ENCODE measurements at places on chromosomes 7 and 10. TPM values are rescaled to one million over a fixed set of nuclear protein-coding genes. Genes with fewer than 3 reads are reported as not detected.
A peak's percentile ranks its signal among the peaks of the same experiment; 100 is the strongest.

GRCh38 chr7:157329447-157329846 is 7.4 kb upstream of the DNAJB6 start:
- no peak for DNase-seq
- H3K4me3 ChIP-seq, result no peak overlapping the region
- no peak overlapping the region for H3K27ac ChIP-seq
- H3K4me1 ChIP-seq, result no peaks in the 10 kb centered on the region

DNA sequence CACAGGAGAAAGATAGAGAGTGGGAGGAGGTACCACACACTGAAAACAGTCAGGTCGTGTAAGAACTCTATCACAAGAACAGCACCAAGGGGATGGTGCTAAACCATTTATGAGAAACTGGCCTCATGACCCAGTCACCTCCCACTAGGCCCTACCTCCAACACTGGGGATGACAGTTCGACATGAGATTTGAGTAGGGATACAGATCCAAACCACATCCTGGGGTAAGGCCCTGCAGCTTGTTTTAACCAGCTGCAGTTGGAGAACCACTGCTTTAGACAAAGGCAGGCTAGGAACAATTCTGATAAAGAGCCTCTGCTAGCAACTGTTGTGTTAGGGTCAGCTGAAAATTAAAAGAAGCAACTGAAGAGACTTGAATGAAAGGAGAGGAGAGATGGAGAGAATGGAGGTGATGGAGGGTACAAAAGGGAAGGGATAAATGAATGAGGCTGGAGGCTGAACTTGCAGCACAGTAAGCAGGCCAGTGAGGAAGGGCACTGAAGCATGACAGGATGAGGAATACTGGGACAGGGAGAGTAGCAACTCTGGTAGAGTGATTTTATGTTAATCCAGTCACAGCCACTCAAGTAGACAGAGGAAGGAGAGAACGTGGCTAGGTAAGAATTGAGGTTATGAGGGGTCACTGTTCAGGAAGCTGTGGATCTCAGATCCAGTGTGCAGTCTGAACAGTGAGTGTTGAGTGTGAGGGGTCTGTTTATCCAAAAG is 23.6 kb downstream of the MEST start:
- no peak overlapping the region for H3K4me3 ChIP-seq
- H3K4me1 ChIP-seq, result no peaks in the 10 kb centered on the region
- no peaks in the 10 kb centered on the region for H3K27me3 ChIP-seq
- peaks cover 6% of the 10 kb centered on the region for H3K36me3 ChIP-seq
- no peak overlapping the region for H3K27ac ChIP-seq

DNA sequence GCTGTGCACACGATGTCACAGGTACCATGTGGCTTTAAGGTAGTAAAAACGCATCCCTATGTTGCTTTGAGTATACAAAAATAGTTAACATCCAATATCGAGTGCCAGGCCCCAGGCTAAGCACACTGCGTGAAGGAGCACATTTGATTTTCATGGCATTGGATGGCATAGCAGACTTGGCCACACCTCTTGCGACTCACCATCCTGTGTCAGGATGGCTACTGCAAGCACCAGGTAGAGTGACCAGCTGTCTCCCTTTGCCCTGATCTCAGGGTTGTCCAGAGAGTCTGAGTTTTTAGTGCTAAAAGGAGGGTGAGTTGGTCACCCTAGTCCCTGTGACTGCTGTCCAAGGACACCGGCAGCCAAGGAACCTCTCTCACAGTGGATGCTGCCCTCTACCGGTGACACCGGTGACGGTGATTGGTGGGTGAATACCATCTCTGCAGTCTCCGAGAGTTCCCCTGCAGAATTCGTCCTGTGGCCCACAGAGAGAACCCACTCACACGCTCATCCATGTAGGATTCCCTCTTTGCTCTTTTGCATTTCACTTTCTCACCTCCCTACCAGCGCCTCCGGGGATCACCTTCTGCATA is 76.1 kb downstream of the BICC1 start:
- H3K27me3 ChIP-seq, result peaks cover 17% of the 10 kb centered on the region
- H3K4me1 ChIP-seq, result no peaks in the 10 kb centered on the region
- no peaks in the 10 kb centered on the region for H3K36me3 ChIP-seq
- no peak overlapping the region for H3K4me3 ChIP-seq

ADARB2 gene
- total RNA-seq, result 0.63 TPM

- peak overlapping the region; percentile 35 for H3K27ac ChIP-seq
- H3K4me1 ChIP-seq, result peaks cover 70% of the 10 kb centered on the region
- H3K27me3 ChIP-seq, result no peaks in the 10 kb centered on the region
- H3K36me3 ChIP-seq, result peaks cover 29% of the 10 kb centered on the region
- DNase-seq, result no peak
Observed at GRCh38 chr10:13105184-13105583, 5.2 kb downstream of the OPTN start.

OR2F1 gene
- not detected for total RNA-seq

GRCh38 chr7:128042012-128042411 is 10.8 kb upstream of the LRRC4 start:
- no peak overlapping the region for H3K27ac ChIP-seq
- H3K4me1 ChIP-seq, result no peaks in the 10 kb centered on the region
- peaks cover 6% of the 10 kb centered on the region for H3K36me3 ChIP-seq
- H3K27me3 ChIP-seq, result no peaks in the 10 kb centered on the region

- H3K4me3 ChIP-seq, result no peak overlapping the region
- no peaks in the 10 kb centered on the region for H3K27me3 ChIP-seq
- no peak for DNase-seq
- no peaks in the 10 kb centered on the region for H3K4me1 ChIP-seq
- no peak overlapping the region for H3K27ac ChIP-seq
- H3K36me3 ChIP-seq, result no peaks in the 10 kb centered on the region
Observed at GRCh38 chr7:116028787-116029186, 1.8 kb downstream of the TFEC start.

SHH gene
- not detected for total RNA-seq

GRCh38 chr7:1705856-1706255 is 35.8 kb downstream of the ELFN1 start:
- no peaks in the 10 kb centered on the region for H3K4me1 ChIP-seq
- H3K27me3 ChIP-seq, result peaks cover 47% of the 10 kb centered on the region
- H3K4me3 ChIP-seq, result no peak overlapping the region

- H3K27ac ChIP-seq, result no peak overlapping the region
- no peaks in the 10 kb centered on the region for H3K36me3 ChIP-seq
- H3K4me3 ChIP-seq, result no peak overlapping the region
- peaks cover 4% of the 10 kb centered on the region for H3K27me3 ChIP-seq
- no peaks in the 10 kb centered on the region for H3K4me1 ChIP-seq
Observed at GRCh38 chr10:130941886-130942285, 369.6 kb downstream of the TCERG1L start.

DNA sequence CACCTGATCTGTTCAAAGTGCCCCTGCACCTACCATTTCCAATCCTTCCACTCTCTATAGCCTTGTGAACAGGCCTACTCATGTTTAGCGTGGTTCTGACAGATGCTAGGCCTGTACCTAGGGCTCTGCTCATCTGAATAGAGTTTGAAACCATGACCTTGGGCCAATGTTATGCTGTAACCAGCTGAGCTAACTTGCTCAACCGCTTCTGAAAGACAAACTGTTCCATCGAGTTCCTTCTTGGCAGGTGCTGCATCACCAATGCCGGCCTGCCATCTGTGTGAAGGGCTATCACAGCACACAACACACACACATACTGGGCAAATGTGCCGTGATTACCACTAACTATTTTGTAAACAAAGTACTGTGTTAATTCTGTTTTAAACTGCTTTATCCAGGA is 419.0 kb upstream of the GALNT17 start:
- H3K4me1 ChIP-seq, result peaks cover 13% of the 10 kb centered on the region
- no peak for DNase-seq
- no peaks in the 10 kb centered on the region for H3K36me3 ChIP-seq
- H3K4me3 ChIP-seq, result no peak overlapping the region
- no peak overlapping the region for H3K27ac ChIP-seq

DNAH11 gene
- 0.06 TPM for total RNA-seq

- no peak overlapping the region for H3K4me3 ChIP-seq
- DNase-seq, result no peak
- H3K27me3 ChIP-seq, result no peaks in the 10 kb centered on the region
- H3K36me3 ChIP-seq, result no peaks in the 10 kb centered on the region
Observed at GRCh38 chr7:24340727-24341126, 56.7 kb downstream of the NPY start.

DNA sequence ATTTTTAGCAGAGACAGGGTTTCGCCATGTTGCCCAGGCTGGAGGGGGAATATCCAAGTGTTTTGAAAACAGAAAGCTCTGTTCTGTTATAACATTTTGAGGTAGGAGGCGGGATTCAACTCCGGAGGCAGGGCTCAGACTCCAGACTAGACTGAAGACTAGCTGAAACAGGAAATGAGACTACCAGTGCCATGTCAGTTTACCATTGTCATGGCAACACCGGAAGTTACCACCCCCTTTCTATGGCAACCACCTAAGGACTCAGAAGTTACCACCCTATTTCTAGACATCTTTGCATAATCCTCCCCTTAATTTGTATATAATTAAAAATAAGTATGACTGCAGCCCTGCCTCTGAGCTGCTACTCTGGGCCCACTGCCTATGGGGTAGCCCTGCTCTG is 1069.1 kb upstream of the AUTS2 start:
- no peak for DNase-seq
- no peaks in the 10 kb centered on the region for H3K4me1 ChIP-seq
- no peak overlapping the region for H3K27ac ChIP-seq
- peaks cover 2% of the 10 kb centered on the region for H3K27me3 ChIP-seq
- no peaks in the 10 kb centered on the region for H3K36me3 ChIP-seq

PLOD3 gene
- total RNA-seq, result 41.0 TPM

DNA sequence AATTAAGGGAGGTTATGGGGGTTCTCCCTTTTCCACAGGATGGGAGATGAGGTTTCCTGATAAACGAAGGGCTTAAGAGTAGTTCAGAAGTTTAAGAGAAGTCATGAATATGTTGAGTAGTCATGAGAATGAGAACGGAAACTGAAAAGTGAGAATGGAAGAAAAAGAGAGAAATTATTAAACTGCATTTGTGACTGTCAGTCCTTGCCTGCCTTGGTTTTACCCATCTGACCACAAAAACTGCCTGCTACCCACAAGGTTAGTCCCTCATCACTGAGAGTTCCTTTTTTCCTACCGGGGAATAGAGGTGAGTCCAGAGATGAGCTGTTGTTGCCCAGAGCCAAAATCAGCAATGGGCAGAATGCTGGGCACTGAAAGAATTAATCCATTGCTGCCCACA is 174.1 kb upstream of the BET1 start:
- no peak for DNase-seq
- H3K36me3 ChIP-seq, result no peaks in the 10 kb centered on the region
- H3K4me1 ChIP-seq, result no peaks in the 10 kb centered on the region
- H3K4me3 ChIP-seq, result no peak overlapping the region
- no peaks in the 10 kb centered on the region for H3K27me3 ChIP-seq

LRRD1 gene
- total RNA-seq, result not detected

DNA sequence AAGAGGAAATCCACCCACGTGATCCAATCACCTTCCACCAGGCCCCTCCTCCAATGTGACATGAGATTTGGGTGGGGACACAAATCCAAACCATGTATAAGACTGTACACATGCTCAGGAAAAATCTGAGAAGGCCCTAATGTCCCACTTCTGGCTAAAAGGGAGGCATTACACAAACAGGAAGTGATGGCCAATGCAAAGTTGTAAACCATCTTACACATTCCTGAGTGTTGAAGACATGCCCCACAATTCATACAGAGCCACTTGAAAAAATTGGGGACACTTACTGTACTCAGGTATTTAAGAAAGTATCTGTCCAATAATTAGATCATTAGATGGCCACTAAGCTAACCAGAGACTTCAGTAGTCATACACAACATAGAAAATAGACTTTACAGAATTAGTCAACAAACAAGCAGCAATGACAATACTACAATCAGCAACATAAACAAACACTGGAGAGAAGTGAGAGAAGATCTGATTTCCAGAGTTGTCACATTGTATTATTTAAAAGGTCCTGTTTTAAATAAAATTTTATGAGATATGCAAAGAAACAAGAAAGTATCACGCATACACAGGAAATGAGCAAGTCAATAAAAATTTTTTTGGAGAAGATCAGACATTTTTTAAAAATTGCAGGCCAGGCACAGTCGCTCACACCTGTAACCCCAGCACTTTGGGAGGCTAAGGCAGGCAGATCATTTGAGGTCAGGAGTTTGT is 143.3 kb downstream of the DGKI start:
- no peaks in the 10 kb centered on the region for H3K36me3 ChIP-seq
- no peaks in the 10 kb centered on the region for H3K27me3 ChIP-seq
- no peaks in the 10 kb centered on the region for H3K4me1 ChIP-seq
- no peak overlapping the region for H3K27ac ChIP-seq
- no peak for DNase-seq
- H3K4me3 ChIP-seq, result no peak overlapping the region

PON3 gene
- total RNA-seq, result not detected

- no peaks in the 10 kb centered on the region for H3K4me1 ChIP-seq
- no peak overlapping the region for H3K4me3 ChIP-seq
- DNase-seq, result no peak
- H3K27ac ChIP-seq, result no peak overlapping the region
Observed at GRCh38 chr7:85290269-85290668, 103.4 kb upstream of the SEMA3D start.

KAZALD1 gene
- 0.29 TPM for total RNA-seq

GRCh38 chr7:7352845-7353244 is 170.5 kb downstream of the C1GALT1 start:
- H3K27me3 ChIP-seq, result no peaks in the 10 kb centered on the region
- H3K27ac ChIP-seq, result no peak overlapping the region
- no peak for DNase-seq
- no peak overlapping the region for H3K4me3 ChIP-seq
- no peaks in the 10 kb centered on the region for H3K4me1 ChIP-seq

DNA sequence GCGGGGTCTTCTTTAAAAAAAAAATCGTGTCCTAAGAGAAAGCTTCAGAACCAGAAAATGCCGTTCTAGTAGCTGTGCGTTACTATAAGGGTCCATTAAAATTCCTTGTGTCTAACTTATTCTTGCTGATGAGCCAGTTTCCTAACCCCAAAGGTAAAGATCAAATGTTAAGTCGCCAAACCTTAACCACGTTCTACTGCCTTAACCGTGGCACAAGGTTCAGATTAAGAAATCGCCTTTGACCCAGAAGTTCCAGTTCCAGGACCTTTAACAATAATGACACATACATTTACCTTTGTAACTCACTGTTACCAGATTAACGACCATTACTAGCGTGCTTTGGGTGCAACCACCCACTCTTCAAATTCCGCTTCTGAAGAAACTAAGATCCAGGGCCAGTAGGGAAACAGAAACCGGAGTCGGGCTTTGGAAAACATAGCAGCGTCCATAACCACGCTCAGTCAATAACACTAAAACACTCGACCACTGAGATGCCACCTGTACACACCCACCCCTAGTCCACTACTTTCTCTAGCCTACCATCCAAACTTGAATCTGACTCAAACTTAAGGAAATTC is 620 bp downstream of the BET1 start:
- H3K36me3 ChIP-seq, result peaks cover 3% of the 10 kb centered on the region
- no peaks in the 10 kb centered on the region for H3K27me3 ChIP-seq
- H3K27ac ChIP-seq, result peak overlapping the region; percentile 70

OR2A1 gene
- not detected for total RNA-seq

IFIT2 gene
- 6.4 TPM for total RNA-seq

ANKRD61 gene
- not detected for total RNA-seq

EVX1 gene
- total RNA-seq, result not detected

GRCh38 chr10:11135709-11136108 is 118.0 kb downstream of the CELF2 start:
- no peaks in the 10 kb centered on the region for H3K27me3 ChIP-seq
- DNase-seq, result no peak
- H3K36me3 ChIP-seq, result no peaks in the 10 kb centered on the region
- no peak overlapping the region for H3K4me3 ChIP-seq
- no peak overlapping the region for H3K27ac ChIP-seq

- H3K27ac ChIP-seq, result no peak overlapping the region
- peaks cover 45% of the 10 kb centered on the region for H3K4me1 ChIP-seq
- no peaks in the 10 kb centered on the region for H3K36me3 ChIP-seq
Observed at GRCh38 chr7:522071-522950, 2.7 kb upstream of the PDGFA start.

Measured in T-cell (primary cell).